Progenitor cell of endocrine pancreas (in vitro differentiated cells): ENCODE measurements at places on chromosomes 4 and X. TPM values are rescaled to one million over a fixed set of nuclear protein-coding genes. Genes with fewer than 3 reads are reported as not detected.

Gene HPSE
- total RNA-seq = 2.8 and 3.6 TPM in 2 replicates

Gene RBM46
- 0.62 and 0.98 TPM in 2 replicates for total RNA-seq

Gene S100G
- total RNA-seq = not detected in 2 replicates

Gene FRG2
- total RNA-seq = not detected in 2 replicates

Gene TNIP3
- not detected in 2 replicates for total RNA-seq

Gene BANK1
- total RNA-seq = 0.51 and 0.79 TPM in 2 replicates

Gene FAT4
- 1.7 and 2.5 TPM in 2 replicates for total RNA-seq

Gene P2RY4
- 0.38 TPM in 1 of 2 replicates, not detected in the other for total RNA-seq

Gene CENPVL2
- 1.4 TPM in 2 replicates for total RNA-seq

- peak; percentile 87 for DNase-seq
Observed at GRCh38 chr4:186726426-186727168, 2.9 kb upstream of the FAT1 start.

DNA sequence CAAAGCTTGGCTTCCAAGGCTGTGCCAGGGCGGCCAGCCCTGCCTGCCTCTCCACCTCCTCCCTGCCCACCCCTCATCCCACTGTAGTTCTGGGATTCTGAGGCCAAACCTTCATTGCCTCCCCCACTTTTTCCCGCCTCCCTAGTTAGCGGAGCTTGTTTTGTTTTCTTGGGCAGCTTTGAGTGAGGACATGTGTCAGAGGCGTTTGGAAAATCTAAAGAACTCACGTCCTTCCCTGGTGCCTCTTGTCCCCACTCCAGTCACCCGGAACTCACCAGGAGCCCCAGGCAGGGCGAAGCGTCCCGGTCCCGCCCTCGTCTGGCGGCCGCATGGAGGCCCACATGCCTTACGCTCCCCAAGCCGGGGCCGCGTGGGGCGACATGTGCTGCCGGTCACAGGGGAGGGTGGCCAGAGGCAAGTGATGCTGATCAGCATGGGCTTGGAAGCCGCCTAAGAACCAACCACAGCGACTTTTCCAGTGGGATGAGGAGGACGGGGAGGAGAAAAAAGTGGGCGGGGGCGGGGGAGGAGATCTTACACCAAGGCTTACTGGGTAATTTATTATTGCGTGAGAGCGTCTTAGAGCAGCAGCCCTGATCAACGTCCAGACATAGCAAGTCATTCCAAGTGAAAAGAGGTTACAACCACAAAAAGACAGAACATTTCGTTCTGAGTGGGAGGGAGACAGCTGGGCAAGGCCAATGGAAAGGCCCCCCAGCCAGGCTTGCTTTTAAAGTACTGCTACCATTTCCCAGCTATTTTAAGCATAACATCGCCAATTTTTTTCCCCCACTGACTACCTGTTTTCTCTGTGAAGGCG, 48.5 kb downstream of the PRPS1 start:
- DNase-seq = no peak

DNA sequence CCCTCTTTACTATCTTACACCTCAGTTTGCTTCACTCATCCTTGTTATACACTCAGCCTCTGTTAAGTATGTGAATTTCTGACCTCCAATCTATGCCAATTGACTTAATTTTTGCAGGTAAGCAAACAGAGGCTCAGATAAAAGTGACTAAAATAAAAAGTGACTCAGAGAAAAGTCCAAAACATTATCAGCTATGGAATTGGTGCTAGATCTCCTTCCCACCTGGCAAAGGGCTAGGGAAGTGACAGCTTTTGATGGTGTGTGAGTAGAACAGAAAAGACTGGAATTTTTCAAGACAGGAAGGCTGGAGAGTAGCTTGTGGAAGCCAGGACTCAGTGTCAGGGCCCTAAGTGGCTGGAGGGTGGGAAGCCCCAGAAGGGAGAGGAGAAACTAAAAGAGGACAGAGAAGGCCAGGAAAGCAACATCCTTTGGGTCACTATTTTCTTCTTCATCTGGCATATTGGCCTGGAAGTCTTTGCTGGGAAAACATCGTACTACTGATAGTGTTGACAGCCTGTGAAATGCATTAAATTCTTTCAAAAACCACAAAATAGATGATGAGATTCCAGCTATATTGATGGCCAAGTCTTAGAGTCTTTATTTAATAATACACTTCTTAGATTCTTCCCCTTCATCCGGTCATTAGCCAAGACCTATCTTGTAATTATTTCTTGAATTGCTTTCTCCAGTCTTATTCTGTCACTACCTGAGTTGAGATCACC, 392.8 kb downstream of the RAPGEF2 start:
- DNase-seq = no peak

- DNase-seq = no peak
Observed at GRCh38 chr4:66572949-66573348, 902.7 kb upstream of the EPHA5 start.

DNA sequence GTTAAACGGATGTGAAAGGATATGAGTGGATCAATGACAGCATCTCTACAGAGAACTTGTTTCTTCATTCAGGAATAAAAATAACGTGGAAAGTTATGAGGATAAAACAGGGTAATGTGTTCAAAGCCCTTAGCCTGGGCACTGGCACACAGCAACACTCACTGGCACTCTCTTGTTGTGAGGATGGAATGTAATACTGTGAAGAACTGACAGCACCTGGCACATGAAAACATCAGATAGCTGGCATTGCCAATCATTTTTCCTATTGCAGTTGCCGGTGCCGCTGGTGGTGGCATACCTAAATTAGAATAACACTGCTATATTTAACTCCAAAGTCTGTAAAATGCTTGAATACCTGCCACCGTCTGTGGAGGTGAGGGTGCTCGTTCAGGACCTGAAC, 1061.2 kb downstream of the DMD start:
- no peak for DNase-seq

GRCh38 chr4:53026233-53026632, 164.1 kb downstream of the RASL11B start:
- no peak for DNase-seq

DNA sequence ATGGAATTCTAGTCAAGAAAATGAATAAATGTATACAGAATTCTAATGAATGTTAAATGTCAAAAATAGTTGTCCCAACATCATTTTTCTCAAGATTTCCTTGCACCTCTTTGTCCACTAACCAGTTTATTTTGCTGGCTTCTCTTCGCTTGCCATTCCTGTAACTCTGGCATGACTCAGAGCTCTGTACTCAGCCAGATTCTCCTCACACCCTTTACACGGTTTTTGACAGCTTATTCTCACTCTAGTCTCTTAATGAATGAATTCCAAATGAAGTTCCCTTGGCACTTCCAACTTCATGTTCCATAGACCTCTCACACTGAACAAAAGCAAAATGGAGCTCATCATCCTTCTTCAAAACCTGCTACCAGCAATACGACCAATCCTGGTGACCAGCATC, 419.3 kb upstream of the SLIT2 start:
- DNase-seq = no peak
